Naive thymus-derived CD8-positive, alpha-beta T cell (primary cell): ENCODE measurements at places on chromosomes 13 and 19.
A peak's percentile ranks its signal among the peaks of the same experiment; 100 is the strongest.

DNA sequence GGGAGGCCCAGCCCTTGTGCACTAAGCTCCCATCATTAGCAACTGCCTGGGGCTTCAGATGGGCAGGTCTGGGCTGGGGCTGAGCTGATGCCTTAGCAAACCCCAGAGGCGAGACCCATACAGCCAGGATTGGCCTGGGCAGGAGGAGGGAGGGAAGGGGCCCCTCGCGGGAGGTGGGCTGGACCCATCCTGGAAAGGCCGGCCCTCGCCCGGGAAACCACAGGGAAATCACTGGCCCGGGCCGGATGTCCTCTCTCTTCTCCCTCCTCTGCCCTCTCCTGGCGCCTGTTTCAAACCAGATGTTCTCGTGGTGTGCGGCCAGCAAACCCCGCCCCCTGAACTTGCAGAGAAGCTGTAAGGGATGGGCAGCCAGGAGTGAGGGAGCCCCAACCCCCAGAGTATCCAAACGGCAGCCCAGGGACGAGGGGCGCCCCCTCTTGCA, 43.1 kb downstream of the TMEM255B start:
- no peaks in the 10 kb centered on the region for H3K27me3 ChIP-seq
- H3K27ac ChIP-seq, result no peak overlapping the region
- no peaks in the 10 kb centered on the region for H3K36me3 ChIP-seq
- no peak overlapping the region for H3K4me3 ChIP-seq
- DNase-seq, result no peak
- H3K4me1 ChIP-seq, result peaks cover 2% of the 10 kb centered on the region

DNA sequence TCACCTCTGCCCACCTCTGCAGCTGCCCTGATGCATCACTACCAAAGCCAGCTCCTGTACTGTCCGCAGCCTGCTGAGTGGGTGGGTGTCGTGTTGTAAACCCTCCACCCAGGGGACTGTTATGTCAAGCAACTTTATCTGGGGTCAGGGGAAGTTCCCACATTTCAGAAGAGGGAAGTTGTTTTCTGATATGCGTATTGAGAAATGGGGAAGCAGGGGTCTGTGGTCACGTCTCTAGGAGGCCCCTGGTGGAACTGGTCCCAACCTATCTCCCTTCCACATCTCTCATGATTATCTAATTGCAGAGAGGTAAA, 31.2 kb downstream of the CLEC17A start:
- H3K27ac ChIP-seq, result no peak overlapping the region
- peaks cover 4% of the 10 kb centered on the region for H3K4me1 ChIP-seq
- H3K27me3 ChIP-seq, result peaks cover 12% of the 10 kb centered on the region
- DNase-seq, result no peak
- H3K36me3 ChIP-seq, result no peaks in the 10 kb centered on the region
- H3K4me3 ChIP-seq, result no peak overlapping the region

- DNase-seq, result no peak
- no peaks in the 10 kb centered on the region for H3K4me1 ChIP-seq
- no peak overlapping the region for H3K27ac ChIP-seq
- no peaks in the 10 kb centered on the region for H3K36me3 ChIP-seq
These were observed 199.2 kb downstream of the DLEU7 start for GRCh38 chr13:50644081-50644871.

DNA sequence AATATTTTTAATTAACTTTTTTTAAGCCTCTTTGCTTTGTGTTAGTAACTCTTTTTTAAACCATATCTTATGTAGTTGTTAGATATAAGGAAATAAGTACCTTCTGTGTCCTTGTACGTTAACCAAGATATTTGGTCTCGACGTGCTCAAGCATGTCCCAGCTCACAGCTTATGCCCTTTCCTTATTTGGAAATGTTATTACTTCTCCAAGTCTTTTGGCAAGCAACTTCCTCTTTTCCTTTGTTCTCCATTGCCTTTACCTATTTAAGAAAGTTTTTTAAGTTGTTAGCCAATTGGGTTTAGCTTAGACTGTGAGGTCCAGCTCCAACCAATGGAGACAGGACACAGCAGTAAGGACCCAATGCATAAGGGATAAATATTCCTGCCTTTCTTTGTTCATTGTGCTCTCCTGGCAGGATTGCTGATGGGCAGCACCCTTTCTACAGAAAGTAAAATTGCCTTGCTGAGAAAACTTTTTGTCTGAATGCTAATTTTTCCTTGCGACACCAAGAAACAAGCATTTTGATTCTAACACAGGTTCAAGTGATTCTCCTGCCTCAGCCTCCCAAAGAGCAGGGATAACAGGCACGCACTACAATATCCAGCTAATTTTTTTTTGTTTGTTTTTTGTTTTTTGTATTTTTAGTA, 5.2 kb downstream of the DKKL1 start:
- DNase-seq, result no peak
- peaks cover 3% of the 10 kb centered on the region for H3K4me1 ChIP-seq
- no peak overlapping the region for H3K4me3 ChIP-seq

DNA sequence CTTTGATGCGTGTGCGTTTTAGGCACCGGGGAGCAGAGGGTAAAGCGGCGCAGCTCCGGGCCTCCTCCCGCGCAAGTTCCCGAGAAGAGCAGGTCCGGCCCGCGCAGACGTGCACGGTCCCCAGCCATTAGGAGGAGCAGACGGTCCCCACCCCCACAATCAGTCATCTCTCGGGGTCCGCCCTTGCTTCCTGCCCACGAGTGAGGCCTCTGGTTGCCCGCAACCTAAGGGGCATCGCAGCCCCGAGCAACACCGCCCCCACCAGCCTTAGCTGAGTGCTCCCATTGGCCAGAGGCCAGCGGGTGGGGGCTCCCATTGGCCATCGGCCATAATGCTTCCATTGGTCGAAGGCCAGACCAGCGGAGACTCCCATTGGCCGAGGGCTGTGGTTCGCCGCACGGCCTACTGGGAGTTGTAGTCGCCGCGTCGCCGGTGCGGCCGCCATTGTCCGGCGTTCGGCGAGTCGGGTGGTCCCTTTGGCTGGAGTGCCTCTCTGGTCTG, at the start of gene ZNF8:
Gene ZNF8, plus strand, starts transcription at position 415 of the 501 bp plus-strand sequence. CDS start 127 bp downstream, outside the sequence.
- no peaks in the 10 kb centered on the region for H3K27me3 ChIP-seq
- peaks cover 10% of the 10 kb centered on the region for H3K36me3 ChIP-seq
- peak within 1 kb of the TSS; percentile 91 for H3K27ac ChIP-seq
- peak; percentile 95 for DNase-seq
- H3K4me1 ChIP-seq, result peaks cover 24% of the 10 kb centered on the region
- H3K4me3 ChIP-seq, result peak within 1 kb of the TSS; percentile 98

GRCh38 chr13:109817591-109818535, 31.5 kb upstream of the IRS2 start:
- no peaks in the 10 kb centered on the region for H3K36me3 ChIP-seq
- no peak for DNase-seq
- no peak overlapping the region for H3K27ac ChIP-seq
- H3K4me1 ChIP-seq, result no peaks in the 10 kb centered on the region

- peaks cover 17% of the 10 kb centered on the region for H3K27me3 ChIP-seq
- H3K4me3 ChIP-seq, result no peak overlapping the region
- H3K4me1 ChIP-seq, result peaks cover 1% of the 10 kb centered on the region
- DNase-seq, result no peak
- no peaks in the 10 kb centered on the region for H3K36me3 ChIP-seq
- H3K27ac ChIP-seq, result no peak overlapping the region
These were observed 64.3 kb upstream of the CEACAM21 start for GRCh38 chr19:41511628-41512027.

- H3K4me1 ChIP-seq, result no peaks in the 10 kb centered on the region
- DNase-seq, result no peak
- no peak overlapping the region for H3K4me3 ChIP-seq
These were observed 114.6 kb upstream of the ZNF91 start for GRCh38 chr19:23509686-23510450.

DNA sequence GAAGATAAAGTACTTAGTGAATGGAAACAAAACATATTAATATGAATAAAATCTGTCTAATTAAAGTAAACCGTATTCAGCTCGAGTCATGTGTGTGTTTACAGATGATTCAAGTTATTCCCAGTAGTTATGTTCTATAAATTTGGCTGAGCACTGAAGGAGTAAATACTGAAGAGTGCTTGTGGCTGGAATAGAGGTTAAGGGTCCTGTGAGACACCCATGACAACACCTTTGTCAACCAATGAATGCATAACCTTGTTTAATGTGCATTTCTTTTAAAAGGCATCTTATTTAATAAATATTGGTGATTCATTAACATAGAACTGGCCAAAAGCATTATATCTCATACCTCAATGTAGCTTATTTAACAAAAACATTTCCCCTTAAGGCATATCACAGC, 577.8 kb upstream of the SLITRK5 start:
- no peaks in the 10 kb centered on the region for H3K27me3 ChIP-seq
- H3K4me1 ChIP-seq, result no peaks in the 10 kb centered on the region
- no peaks in the 10 kb centered on the region for H3K36me3 ChIP-seq
- no peak for DNase-seq
- H3K27ac ChIP-seq, result no peak overlapping the region
- no peak overlapping the region for H3K4me3 ChIP-seq

GRCh38 chr19:47176627-47177090, 46.0 kb downstream of the SAE1 start:
- H3K36me3 ChIP-seq, result peaks cover 27% of the 10 kb centered on the region
- H3K4me3 ChIP-seq, result peak overlapping the region; percentile 88
- no peaks in the 10 kb centered on the region for H3K27me3 ChIP-seq
- peaks cover 71% of the 10 kb centered on the region for H3K4me1 ChIP-seq
- peak overlapping the region; percentile 96 for H3K27ac ChIP-seq

DNA sequence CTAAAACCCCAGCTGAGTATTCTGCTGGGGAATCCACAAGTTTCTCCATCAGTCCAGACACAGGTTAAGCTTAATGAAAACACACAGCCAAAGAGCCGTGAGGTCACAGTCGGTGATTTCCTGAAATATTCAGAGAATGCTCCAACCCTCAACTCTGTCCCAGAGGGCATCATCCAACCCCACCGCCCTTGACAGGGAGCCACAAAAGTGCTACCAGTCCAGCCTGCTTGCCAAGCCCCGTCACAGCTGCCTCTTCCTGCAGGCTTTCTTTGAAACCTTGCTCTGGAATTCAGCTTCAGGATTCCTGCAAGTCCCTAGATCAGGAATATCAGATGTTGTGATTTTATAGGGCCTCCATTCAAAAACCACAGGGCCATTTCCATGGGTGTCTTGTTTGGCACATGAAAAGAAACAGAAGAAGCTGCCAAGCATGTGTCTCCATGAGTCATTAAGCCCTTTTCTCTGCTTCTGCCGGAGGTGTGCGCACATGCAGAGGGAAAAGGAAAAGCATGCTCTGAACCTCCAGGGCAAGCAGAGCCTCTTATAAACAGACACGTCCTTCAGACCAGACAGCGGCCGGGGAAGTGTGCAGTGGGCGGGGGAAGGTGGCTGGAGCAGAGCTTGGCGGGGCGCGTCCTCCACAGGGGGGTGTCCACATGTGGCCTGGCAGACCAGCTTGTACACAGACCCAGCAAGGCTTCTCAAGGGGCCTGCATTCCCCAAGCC, 164.7 kb downstream of the KATNAL1 start:
- H3K27ac ChIP-seq, result peak overlapping the region; percentile 85
- no peak overlapping the region for H3K4me3 ChIP-seq
- peaks cover 62% of the 10 kb centered on the region for H3K4me1 ChIP-seq
- DNase-seq, result no peak
